ENCODE measurements at places on chromosomes 6 and 20. TPM values are rescaled to one million over a fixed set of nuclear protein-coding genes. Genes with fewer than 3 reads are reported as not detected.

GPLD1 gene
- 0.62 TPM for total RNA-seq

GTF3C6 gene
- 106 TPM for total RNA-seq

KCNQ2 gene
- not detected for total RNA-seq

GGTLC1 gene
- total RNA-seq: not detected

- no peak for DNase-seq
- H3K27ac ChIP-seq: no peak overlapping the region
- H3K36me3 ChIP-seq: no peaks in the 10 kb centered on the region
- H3K27me3 ChIP-seq: peaks cover 11% of the 10 kb centered on the region
- no peak overlapping the region for H3K4me3 ChIP-seq
- H3K4me1 ChIP-seq: peaks cover 3% of the 10 kb centered on the region
These were observed 9.1 kb upstream of the SLC17A2 start for GRCh38 chr6:25939593-25939992.

- DNase-seq: no peak
- peaks cover 4% of the 10 kb centered on the region for H3K27me3 ChIP-seq
- no peak overlapping the region for H3K27ac ChIP-seq
- no peak overlapping the region for H3K4me3 ChIP-seq
- H3K4me1 ChIP-seq: peaks cover 3% of the 10 kb centered on the region
These were observed 16.3 kb downstream of the RAD21L1 start for GRCh38 chr20:1242099-1242498.

- no peaks in the 10 kb centered on the region for H3K36me3 ChIP-seq
- peaks cover 6% of the 10 kb centered on the region for H3K4me1 ChIP-seq
- H3K27ac ChIP-seq: no peak overlapping the region
- H3K4me3 ChIP-seq: no peak overlapping the region
These were observed 11.2 kb upstream of the PSMG4 start for GRCh38 chr6:3247255-3248146.

DNA sequence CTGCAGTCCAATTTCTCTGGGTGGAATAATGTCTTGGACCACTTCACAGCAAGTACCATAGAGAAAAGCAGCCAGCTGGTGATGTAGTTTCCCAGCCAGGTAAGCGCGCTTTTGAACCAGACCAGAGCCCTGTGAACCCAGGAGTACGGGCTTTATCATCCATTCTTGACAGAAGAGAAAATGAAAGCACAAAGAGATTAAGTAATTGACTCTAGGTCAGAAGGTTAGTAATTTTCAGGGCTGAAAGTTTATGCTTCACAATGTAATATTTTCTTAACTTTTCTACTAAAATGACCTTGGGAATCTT lies 7.1 kb upstream of the UST start:
- peak; percentile 24 for DNase-seq
- H3K4me1 ChIP-seq: peaks cover 5% of the 10 kb centered on the region
- H3K4me3 ChIP-seq: no peak overlapping the region
- peaks cover 16% of the 10 kb centered on the region for H3K27me3 ChIP-seq
- H3K36me3 ChIP-seq: no peaks in the 10 kb centered on the region

DNA sequence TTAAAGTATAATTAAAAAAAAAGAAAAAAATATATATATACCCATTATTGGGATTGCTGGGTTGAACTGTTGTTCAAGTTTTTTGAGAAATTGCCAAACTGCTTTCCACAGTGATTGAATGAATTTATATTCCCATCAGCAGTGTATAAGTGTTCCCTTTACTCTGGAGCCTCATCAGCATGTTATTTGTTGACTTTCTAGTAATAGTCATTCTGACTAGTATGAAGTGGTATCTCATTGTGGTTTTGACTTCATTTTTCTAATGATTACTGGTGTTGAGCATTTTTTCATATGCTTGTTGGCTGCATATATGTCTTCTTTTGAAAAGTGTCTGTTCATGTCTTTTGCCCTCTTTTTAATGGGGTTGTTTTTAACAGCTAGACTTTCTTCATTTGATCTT lies 1260.8 kb upstream of the GJE1 start:
- H3K27ac ChIP-seq: no peak overlapping the region
- no peaks in the 10 kb centered on the region for H3K4me1 ChIP-seq
- H3K27me3 ChIP-seq: peaks cover 2% of the 10 kb centered on the region

- DNase-seq: no peak
- no peaks in the 10 kb centered on the region for H3K4me1 ChIP-seq
- H3K27me3 ChIP-seq: peaks cover 3% of the 10 kb centered on the region
These were observed 38.4 kb upstream of the EIF2S2 start for GRCh38 chr20:34150306-34151000.

DNA sequence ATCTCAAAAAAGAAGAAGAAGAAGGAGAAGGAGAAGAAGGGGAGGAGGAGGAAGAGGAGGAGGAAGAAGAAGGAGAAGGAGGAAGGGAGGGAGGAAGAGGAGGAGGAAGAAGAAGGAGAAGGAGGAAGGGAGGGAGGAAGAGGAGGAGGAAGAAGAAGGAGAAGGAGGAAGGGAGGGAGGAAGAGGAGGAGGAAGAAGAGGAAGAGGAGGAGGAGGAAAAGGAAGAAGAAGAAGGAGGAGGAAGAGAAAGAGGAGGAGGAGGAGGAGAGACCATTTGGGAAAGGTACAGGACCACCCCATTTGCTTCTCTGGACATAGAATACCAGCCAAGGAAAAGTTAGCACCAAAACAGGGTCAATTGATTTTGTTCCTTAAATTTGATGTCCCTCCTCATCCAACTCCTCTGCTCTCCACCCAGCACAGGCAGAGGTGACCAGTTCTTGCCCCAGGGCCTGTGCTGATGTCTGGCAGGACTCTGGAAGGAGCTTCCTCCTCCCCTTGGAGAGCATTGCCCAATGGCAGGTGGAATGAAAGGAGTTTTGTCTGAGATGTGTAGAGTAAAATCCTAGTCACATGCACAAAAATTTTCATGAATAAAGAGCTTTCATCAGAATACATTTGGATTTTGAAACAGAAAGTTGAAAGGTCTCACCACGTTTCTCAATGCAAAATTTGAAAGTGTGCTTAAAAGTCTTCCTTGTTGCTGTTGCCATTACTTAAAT lies 182.9 kb downstream of the LY86 start:
- no peak overlapping the region for H3K27ac ChIP-seq
- no peak overlapping the region for H3K4me3 ChIP-seq
- no peaks in the 10 kb centered on the region for H3K36me3 ChIP-seq
- peaks cover 5% of the 10 kb centered on the region for H3K27me3 ChIP-seq
- no peaks in the 10 kb centered on the region for H3K4me1 ChIP-seq

DNA sequence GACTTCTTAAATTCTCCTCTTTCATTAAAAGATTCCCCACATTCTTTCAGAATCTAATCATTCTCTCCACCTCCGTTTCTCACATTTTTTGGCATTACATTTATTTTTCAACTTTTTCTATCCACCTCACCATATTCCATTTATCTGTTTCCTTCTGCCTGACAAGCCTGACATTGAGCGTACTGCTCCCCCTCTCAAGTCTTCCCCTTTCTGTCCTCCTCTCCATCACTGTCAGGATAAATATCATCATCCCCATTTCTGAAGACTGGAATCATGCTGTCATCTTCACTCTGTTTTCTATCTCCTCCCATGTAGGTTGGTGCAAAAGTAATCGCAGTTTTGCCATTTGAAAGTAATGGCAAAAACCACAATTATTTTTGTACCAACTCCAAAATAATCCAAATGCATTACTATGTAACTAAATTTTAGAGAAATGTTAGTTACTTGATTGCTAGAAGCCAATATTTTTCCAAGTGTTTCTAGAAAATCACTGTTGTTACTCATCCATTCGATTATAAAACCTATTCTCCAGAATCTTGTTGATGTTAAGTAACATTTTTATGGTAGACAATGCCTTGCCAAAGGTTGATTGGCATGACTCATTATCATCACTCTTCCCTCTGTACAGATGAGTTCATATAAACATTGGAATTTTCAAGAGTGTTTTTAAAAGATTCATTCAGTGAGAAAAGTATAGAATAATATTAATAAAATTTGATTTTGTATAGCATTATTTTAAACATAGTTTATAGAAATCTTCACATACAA lies 292.3 kb upstream of the RNF217 start:
- no peaks in the 10 kb centered on the region for H3K27me3 ChIP-seq
- DNase-seq: no peak
- H3K36me3 ChIP-seq: no peaks in the 10 kb centered on the region
- no peak overlapping the region for H3K27ac ChIP-seq
- H3K4me3 ChIP-seq: no peak overlapping the region
- no peaks in the 10 kb centered on the region for H3K4me1 ChIP-seq

GRCh38 chr6:473768-474452 lies 82.4 kb downstream of the IRF4 start:
- peaks cover 72% of the 10 kb centered on the region for H3K4me1 ChIP-seq
- H3K36me3 ChIP-seq: peaks cover 6% of the 10 kb centered on the region
- H3K4me3 ChIP-seq: peak overlapping the region; percentile 63
- H3K27ac ChIP-seq: peak overlapping the region; percentile 79
- peaks cover under 1% of the 10 kb centered on the region for H3K27me3 ChIP-seq

- peaks cover 5% of the 10 kb centered on the region for H3K4me1 ChIP-seq
- H3K27me3 ChIP-seq: peaks cover 2% of the 10 kb centered on the region
- no peak overlapping the region for H3K4me3 ChIP-seq
- no peak for DNase-seq
These were observed 51.9 kb upstream of the SAYSD1 start for GRCh38 chr6:39166912-39167290.

DNA sequence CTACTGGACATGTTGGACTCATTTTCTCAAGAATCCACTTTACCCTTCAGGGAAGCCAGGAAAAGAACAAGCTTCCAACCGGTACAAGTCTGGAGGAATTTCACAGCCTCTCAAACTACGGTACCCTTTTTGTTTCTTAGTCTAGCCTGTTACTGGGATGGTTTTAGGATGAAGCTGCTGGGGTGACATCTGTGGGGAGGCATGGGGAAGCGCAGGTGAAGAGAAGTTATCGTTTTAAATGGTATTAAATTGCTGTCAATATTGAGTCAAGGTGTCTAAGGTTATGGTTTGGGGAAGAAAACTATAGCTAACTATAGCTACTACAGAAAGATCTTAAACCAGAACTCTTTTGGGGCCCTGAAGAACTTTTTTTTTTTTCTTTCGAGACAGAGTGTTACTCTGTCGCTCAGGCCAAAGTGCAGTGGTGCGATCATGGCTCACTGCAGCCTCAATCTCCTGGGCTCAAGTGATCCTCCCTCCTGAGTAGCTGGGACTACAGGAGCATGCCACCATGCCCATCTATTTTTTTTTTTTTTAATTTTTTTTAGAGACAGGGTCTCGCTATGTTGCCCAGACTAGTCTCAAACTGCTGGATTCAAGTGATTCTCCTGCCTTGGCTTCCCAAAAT lies 128.7 kb downstream of the RIN2 start:
- H3K36me3 ChIP-seq: no peaks in the 10 kb centered on the region
- H3K27ac ChIP-seq: no peak overlapping the region
- H3K4me1 ChIP-seq: no peaks in the 10 kb centered on the region
- H3K27me3 ChIP-seq: peaks cover 16% of the 10 kb centered on the region
- no peak overlapping the region for H3K4me3 ChIP-seq

- H3K4me1 ChIP-seq: no peaks in the 10 kb centered on the region
- H3K36me3 ChIP-seq: no peaks in the 10 kb centered on the region
- DNase-seq: no peak
These were observed 12.6 kb upstream of the PCMTD2 start for GRCh38 chr20:64242797-64243475.

- H3K27me3 ChIP-seq: peaks cover 3% of the 10 kb centered on the region
- peak; percentile 37 for DNase-seq
- no peaks in the 10 kb centered on the region for H3K4me1 ChIP-seq
These were observed 55.9 kb downstream of the ANKEF1 start for GRCh38 chr20:10090588-10091166.

DNA sequence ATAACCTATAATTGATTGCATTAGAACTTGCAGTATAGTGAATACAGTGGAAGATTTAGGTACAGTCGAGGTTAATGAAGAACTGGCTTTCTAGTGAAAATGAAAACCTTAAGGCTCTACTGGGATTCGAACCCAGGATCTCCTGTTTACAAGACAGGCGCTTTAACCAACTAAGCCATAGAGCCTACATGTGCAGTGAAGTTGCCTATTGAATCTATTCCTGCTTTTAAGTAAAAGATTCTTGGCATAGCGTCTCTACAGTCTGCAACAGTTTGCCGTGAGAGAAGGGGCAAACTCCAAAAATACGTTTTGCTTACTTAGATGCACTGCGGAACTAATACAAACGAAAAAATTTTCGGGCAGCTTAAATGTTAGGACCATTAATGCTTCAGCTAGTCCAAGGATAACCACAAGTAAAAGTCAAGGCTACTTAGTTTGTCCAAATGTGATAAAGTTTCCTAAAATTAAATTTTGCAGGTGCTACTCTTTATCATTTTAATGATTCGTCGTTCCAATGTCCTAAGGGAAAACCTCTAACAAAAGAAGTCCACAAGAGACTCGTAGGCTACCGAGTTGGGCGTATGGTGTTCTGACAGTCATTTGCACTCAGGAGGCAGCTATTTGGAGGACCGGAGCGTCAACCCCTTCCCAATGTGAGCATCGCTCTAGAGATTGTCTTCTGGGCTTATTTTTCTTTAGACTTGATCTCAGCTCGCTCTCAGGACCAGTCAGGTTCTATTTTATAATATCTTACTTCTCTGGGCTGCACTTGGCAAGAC lies 31.3 kb upstream of the ZSCAN23 start:
- H3K4me1 ChIP-seq: peaks cover 11% of the 10 kb centered on the region
- DNase-seq: peak; percentile 39
- H3K4me3 ChIP-seq: peak overlapping the region; percentile 59
- H3K27ac ChIP-seq: no peak overlapping the region
- no peaks in the 10 kb centered on the region for H3K36me3 ChIP-seq

GRCh38 chr20:10504994-10505730 lies 70.1 kb downstream of the SLX4IP start:
- no peak overlapping the region for H3K27ac ChIP-seq
- peaks cover 1% of the 10 kb centered on the region for H3K36me3 ChIP-seq
- DNase-seq: no peak
- peaks cover 22% of the 10 kb centered on the region for H3K4me1 ChIP-seq

DNA sequence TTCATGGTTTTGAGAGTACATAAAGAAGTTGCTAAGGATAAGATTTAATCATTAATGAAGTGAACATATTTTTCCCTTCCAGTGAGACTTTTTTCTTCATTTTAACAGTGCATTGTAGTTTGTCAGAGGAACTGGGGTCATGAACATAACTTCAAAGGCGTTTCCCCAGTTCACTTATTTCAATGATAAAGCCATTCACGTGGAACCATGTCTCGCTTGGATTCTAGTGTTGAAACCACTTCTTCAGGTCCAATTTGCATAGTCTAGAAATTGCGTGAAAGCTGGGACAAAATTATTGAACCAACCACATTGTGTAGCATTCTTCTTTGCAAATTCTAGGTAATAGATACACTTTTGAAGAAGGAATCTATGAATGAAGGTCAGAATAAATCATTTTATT lies 197.0 kb downstream of the CLIC5 start:
- peaks cover 7% of the 10 kb centered on the region for H3K36me3 ChIP-seq
- H3K4me1 ChIP-seq: peaks cover 46% of the 10 kb centered on the region
- no peaks in the 10 kb centered on the region for H3K27me3 ChIP-seq

- DNase-seq: no peak
- H3K36me3 ChIP-seq: peaks cover 5% of the 10 kb centered on the region
- H3K4me1 ChIP-seq: peaks cover 23% of the 10 kb centered on the region
- H3K27ac ChIP-seq: no peak overlapping the region
- peak overlapping the region; percentile 90 for H3K4me3 ChIP-seq
- no peaks in the 10 kb centered on the region for H3K27me3 ChIP-seq
These were observed 1.9 kb downstream of the KATNA1 start for GRCh38 chr6:149646599-149646998.

GRCh38 chr6:14472986-14473337 lies 355.4 kb downstream of the CD83 start:
- H3K36me3 ChIP-seq: no peaks in the 10 kb centered on the region
- H3K4me3 ChIP-seq: no peak overlapping the region
- H3K27ac ChIP-seq: no peak overlapping the region
- DNase-seq: no peak
- peaks cover 10% of the 10 kb centered on the region for H3K4me1 ChIP-seq

GRCh38 chr20:18414140-18414539 lies 52.7 kb downstream of the DZANK1 start:
- H3K4me1 ChIP-seq: peaks cover 3% of the 10 kb centered on the region
- H3K27me3 ChIP-seq: no peaks in the 10 kb centered on the region
- H3K4me3 ChIP-seq: no peak overlapping the region

GRCh38 chr6:133827766-133828165 lies 61.1 kb upstream of the TCF21 start:
- peaks cover 25% of the 10 kb centered on the region for H3K27me3 ChIP-seq
- no peaks in the 10 kb centered on the region for H3K4me1 ChIP-seq
- H3K4me3 ChIP-seq: no peak overlapping the region

All from activated CD4-positive, alpha-beta T cell treated with anti-CD3 and anti-CD28 coated beads for 36 hours (primary cell).